ENCODE measurements at places on chromosomes 2 and 18. TPM values are rescaled to one million over a fixed set of nuclear protein-coding genes. Genes with fewer than 3 reads are reported as not detected.

TTC21B gene
- 12.1 TPM for polyA plus RNA-seq

RBM44 gene
- polyA plus RNA-seq, result 0.12 TPM

ZNF396 gene
- 0.78 TPM for polyA plus RNA-seq

HRH4 gene
- polyA plus RNA-seq, result 0.01 TPM

MOGAT1 gene
- polyA plus RNA-seq, result not detected

ADD2 gene
- 0.12 TPM for polyA plus RNA-seq

LIMS4 gene
- 2.3 TPM for polyA plus RNA-seq

CEBPZ gene
- polyA plus RNA-seq, result 21.1 TPM

RGPD3 gene
- polyA plus RNA-seq, result 0.07 TPM

SUPT7L gene
- 43.9 TPM for polyA plus RNA-seq

SCN3A gene
- 0.11 TPM for polyA plus RNA-seq

ASB18 gene
- not detected for polyA plus RNA-seq

ZNF385B gene
- polyA plus RNA-seq, result not detected

TUBA3E gene
- polyA plus RNA-seq, result not detected

TGOLN2 gene
- 121 TPM for polyA plus RNA-seq

AQP12B gene
- not detected for polyA plus RNA-seq

ALKAL2 gene
- polyA plus RNA-seq, result 0.14 TPM

R3HDM1 gene
- polyA plus RNA-seq, result 39.1 TPM

TEX44 gene
- polyA plus RNA-seq, result not detected

LINC00305 gene
- polyA plus RNA-seq, result not detected

PLGLB2 gene
- polyA plus RNA-seq, result 4.5 TPM

IL37 gene
- polyA plus RNA-seq, result not detected

TMEM17 gene
- 2.1 TPM for polyA plus RNA-seq

EVA1A gene
- polyA plus RNA-seq, result 32.5 TPM

RGPD4 gene
- polyA plus RNA-seq, result not detected

RMDN2 gene
- 3.6 TPM for polyA plus RNA-seq

VPS54 gene
- polyA plus RNA-seq, result 16.1 TPM

CNTNAP5 gene
- polyA plus RNA-seq, result not detected

EML6 gene
- polyA plus RNA-seq, result 0.12 TPM

ILKAP gene
- 29.4 TPM for polyA plus RNA-seq

DNPEP gene
- 41.5 TPM for polyA plus RNA-seq

SLC5A7 gene
- not detected for polyA plus RNA-seq

IL1R1 gene
- polyA plus RNA-seq, result 102 TPM

FAM228A gene
- polyA plus RNA-seq, result 0.07 TPM

GTF2A1L gene
- 0.19 TPM for polyA plus RNA-seq

MEP1B gene
- not detected for polyA plus RNA-seq

SULT1C4 gene
- polyA plus RNA-seq, result 4.1 TPM

DLX1 gene
- polyA plus RNA-seq, result 2.2 TPM

LRRTM4 gene
- polyA plus RNA-seq, result not detected

PUM2 gene
- polyA plus RNA-seq, result 53.7 TPM

CFAP53 gene
- 0.26 TPM for polyA plus RNA-seq

SIX2 gene
- polyA plus RNA-seq, result not detected

MALT1 gene
- polyA plus RNA-seq, result 17.4 TPM

PLB1 gene
- polyA plus RNA-seq, result 1.6 TPM

GPR75 gene
- polyA plus RNA-seq, result 1.8 TPM

SOX11 gene
- polyA plus RNA-seq, result 2.8 TPM

SMC6 gene
- polyA plus RNA-seq, result 18.3 TPM

Data from AG04450 (cell line).